ENCODE measurements at places on chromosomes 2 and 18.

DNA sequence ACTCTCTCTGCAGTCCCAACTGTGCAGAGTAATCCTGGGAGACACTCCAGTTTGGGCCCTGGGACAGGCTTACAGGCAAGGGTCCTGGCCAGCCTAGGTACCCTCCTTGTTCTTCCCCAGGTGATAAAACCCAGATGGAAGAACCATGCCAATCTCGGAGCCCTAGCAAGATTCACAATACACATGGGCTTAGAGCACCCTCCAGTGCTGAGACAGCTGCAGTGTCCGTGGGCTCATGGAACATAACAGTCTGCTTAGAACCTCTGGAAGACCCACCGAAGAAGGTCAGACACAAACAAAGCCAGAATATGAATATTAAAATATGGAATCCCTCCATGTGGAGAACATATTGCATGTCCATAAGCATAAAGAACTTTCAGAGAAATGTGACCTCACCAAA is 568.1 kb downstream of the KCNJ3 start:
- DNase-seq = no peak

DNA sequence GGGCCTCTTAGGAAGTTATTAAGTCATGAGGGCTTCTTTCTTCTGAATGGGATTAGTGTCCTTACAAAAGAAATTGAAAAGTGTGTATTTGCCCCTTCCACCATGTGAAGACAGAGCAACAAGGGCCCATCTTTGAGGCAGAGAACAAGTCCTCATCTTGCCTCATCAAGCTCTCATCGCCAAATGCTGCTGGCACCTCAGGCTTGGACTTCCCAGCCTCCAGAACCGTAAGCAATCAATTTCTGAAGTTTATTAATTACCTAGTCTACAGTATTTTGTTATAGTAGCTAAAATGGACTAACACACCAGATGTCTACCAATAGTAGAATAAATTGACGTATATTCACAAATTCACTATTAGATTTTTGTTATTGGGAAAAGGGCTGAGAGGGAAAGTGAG is 74.6 kb downstream of the CCDC148 start:
- DNase-seq = no peak

- DNase-seq = no peak
Observed at GRCh38 chr2:199556527-199557285, 99.0 kb upstream of the SATB2 start.

DNA sequence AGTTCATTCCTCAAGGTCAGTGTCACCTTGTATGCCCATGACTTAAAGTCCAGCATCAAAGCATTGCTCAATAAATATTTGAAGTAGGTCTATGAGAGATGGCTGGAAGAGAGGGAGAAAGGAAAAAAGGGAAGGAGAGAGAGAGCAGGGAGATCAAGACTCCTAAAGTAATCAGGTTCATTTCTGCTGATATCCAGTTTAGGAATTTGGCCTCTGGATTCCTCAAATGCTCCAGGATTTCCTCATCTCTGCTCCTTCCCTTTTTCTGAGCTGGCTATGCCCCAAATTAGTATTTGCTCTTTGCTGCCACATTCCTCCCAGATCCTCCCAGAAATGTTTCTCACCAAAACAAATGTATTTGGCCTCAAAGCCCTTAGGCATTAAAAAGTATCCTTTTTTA is 739.4 kb upstream of the CHAC2 start:
- no peak for DNase-seq

GRCh38 chr2:37377187-37377532 is 32.7 kb downstream of the QPCT start:
- DNase-seq = no peak

GRCh38 chr2:222582928-222583327 is 73.0 kb downstream of the FARSB start:
- no peak for DNase-seq

GRCh38 chr2:143708682-143709081 is 579.5 kb downstream of the ARHGAP15 start:
- DNase-seq = no peak

- DNase-seq = no peak
Observed at GRCh38 chr2:97743913-97744312, 30.5 kb downstream of the ZAP70 start.

GRCh38 chr2:100036793-100037192 is 105.6 kb downstream of the AFF3 start:
- DNase-seq = no peak

GRCh38 chr2:64463781-64464180 is 9.8 kb downstream of the LGALSL start:
- no peak for DNase-seq

GRCh38 chr2:18046558-18047212 is 168.2 kb downstream of the KCNS3 start:
- DNase-seq = no peak

DNA sequence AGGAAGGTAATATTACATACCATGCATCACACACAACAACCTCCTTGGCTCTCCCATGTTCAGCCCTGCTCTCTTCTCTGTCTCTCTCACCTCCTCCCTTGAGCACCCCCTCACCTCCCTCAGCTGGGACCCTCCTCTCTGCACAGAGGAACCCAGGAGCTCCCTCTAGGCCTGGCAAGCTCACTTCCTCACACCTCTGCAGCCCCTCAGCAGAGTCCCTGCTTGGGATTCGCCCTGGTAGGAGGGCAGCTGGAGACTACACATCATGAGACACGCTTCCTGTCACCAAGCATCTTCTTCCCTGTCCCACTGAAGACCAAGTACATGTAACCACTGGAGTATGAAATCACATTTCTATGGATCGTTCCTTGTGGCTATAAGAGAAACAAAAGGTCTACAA is 51.0 kb downstream of the ADD2 start:
- DNase-seq = no peak

DNA sequence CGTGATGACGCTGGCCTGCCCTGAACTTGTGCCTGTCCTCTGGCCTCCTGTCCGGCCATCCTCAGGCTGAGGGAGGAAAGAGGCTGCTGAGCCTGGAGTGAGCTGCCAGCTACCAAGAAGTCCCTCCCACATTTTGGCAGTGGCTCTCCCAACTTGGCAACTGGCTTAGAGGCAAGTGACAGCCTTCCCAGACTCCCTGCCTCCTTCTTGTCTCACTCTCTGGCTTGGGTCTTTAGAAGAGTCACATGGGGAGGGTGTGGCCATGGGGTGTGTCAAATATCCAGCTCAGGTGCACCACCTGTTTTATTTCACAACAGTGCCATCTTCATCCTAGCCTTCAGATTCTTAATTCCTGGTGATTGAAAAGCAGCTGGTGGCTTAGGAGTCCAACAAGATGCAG is 222.9 kb downstream of the PRKCE start:
- DNase-seq = no peak

DNA sequence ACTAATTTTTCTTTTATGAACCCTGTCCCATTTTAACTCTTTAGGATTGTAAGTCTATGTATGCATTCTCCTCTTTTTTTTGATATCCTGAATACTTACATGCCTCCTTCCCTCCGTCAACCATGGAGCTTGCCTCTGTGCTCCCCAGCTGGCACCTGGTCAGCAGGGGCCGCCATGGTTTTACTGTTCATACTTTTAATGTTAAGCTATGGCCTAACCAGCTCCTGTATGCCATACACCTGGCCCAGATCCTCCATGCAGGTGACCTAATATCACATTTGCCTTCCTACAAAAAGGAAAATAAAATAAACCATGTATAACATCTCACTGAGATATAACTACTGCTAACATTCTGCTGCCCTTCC is 283.1 kb upstream of the TRIB2 start:
- no peak for DNase-seq

DNA sequence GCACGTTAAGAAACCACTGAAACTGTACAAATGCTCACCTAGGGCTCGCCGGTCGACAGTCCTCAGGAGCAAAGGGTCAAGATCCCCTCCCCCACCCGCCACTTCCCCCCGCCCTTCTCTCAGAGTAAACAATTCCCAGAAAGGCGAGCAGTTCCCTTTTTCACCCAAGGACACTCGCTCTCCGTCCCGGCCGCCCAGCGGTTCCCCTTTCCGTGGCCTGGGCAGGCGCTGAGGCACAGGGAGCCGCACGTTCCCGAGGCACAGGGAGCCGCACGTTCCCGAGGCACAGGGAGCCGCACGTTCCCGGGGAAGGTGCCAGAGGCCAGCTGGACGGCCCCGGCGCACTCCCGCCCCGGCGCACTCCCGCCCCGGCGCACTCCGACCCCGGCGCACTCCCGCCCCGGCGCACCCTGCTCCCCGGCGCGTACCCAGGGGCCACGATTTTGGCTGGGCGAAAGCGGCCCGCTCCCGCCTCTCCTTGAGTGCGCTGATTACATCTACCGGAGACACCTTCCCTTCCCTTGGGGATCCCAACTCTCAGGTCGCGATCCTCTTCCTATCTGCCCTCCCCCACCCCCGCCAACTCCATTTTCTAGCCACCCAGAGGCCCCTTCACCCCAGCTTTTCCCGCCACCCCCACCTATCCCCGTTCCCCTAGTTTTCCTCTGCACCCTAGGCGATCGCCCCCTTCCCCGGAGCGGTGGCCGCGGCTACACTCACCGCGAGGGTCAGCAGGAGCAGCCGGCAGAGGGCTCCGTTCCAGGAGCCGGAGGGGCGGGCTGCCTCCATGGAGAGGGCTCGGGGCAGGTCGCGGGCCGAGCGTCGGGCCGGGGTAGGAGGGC is 817 bp downstream of the DSC2 start:
- DNase-seq = peak; percentile 21

DNA sequence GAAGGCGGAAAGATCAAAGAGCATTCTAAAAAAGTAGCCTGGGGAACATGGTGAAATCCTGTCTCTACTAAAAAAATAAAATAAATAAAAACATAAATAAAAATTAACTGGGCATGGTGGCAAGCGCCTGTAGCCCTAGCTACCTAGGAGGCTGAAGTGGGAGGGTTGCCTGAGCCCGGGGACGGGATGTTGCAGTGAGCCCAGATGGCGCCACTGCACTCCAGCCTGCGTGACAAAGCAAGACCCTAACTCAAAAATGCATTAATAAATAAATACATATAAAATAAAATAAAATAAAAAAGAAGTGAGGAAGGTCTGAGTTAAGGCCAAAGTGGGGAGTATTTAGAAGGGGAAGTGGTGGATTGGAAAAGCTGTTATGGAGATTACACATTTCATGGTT is 1.3 kb upstream of the PSMD14 start:
- no peak for DNase-seq

DNA sequence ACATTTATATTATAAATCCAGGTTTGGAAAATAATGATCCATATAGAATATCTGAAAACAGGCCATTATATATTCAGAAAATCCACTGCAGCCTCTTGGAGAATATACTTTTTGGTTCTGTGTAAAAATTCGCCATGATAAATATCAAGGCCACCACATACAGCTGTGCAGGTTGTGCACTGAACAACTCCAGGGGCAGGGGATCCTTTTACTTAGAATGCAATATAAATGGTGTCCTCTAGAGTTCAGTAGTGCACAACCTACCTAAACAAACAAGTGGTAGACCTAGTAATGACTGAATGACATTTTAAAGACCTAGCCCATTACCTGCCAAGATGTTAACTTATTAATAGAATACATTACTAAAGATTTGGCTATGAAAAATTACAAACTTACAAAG is 22.4 kb downstream of the MOGAT1 start:
- no peak for DNase-seq

Measured in NCI-H774 (cell line).